ENCODE measurements at places on chromosomes 3 and 15. TPM values are rescaled to one million over a fixed set of nuclear protein-coding genes. Genes with fewer than 3 reads are reported as not detected.

- H3K36me3 ChIP-seq = no peaks in the 10 kb centered on the region
- no peak overlapping the region for H3K4me3 ChIP-seq
- no peak for DNase-seq
- H3K27ac ChIP-seq = no peak overlapping the region
These were observed 65.9 kb downstream of the SLCO2A1 start for GRCh38 chr3:133963657-133964396.

GRCh38 chr15:60744826-60745460 lies 266.0 kb upstream of the ICE2 start:
- no peak overlapping the region for H3K4me3 ChIP-seq
- no peaks in the 10 kb centered on the region for H3K36me3 ChIP-seq
- H3K27ac ChIP-seq = no peak overlapping the region
- H3K27me3 ChIP-seq = peaks cover 1% of the 10 kb centered on the region

Gene FOXL2
- total RNA-seq = 6.8 TPM

Gene INKA1
- 57.6 TPM for total RNA-seq

Data from endothelial cell (in vitro differentiated cells).